Subcutaneous adipose tissue (tissue), 4 donors: ENCODE measurements at places on chromosomes 5 and 9. TPM values are rescaled to one million over a fixed set of nuclear protein-coding genes. Genes with fewer than 3 reads are reported as not detected.

PPIC gene
- total RNA-seq = 29.3 TPM

CDX1 gene
- total RNA-seq = not detected

TAF11L13 gene
- not detected for total RNA-seq

CYSRT1 gene
- total RNA-seq = 0.34 TPM

TAF11L5 gene
- total RNA-seq = not detected

ADGRV1 gene
- not detected for total RNA-seq

GFI1B gene
- not detected for total RNA-seq

PTPRD gene
- total RNA-seq = 5.1 TPM

PCDHB5 gene
- 0.33 TPM for total RNA-seq

OTP gene
- not detected for total RNA-seq

NR4A3 gene
- total RNA-seq = 3.8 TPM

AGXT2 gene
- not detected for total RNA-seq

GRK6 gene
- 22.6 TPM for total RNA-seq

ZNF883 gene
- total RNA-seq = not detected

GAS1 gene
- total RNA-seq = 89.2 TPM

IL31RA gene
- total RNA-seq = not detected

PCDHGB6 gene
- 4.6 TPM for total RNA-seq

RNF183 gene
- total RNA-seq = not detected

SLC34A3 gene
- total RNA-seq = not detected

PCA3 gene
- total RNA-seq = 0.22 TPM

LCN15 gene
- not detected for total RNA-seq

LMX1B gene
- total RNA-seq = 0.51 TPM

TIMD4 gene
- not detected for total RNA-seq

CCDC180 gene
- 9.0 TPM for total RNA-seq

SLC45A2 gene
- not detected for total RNA-seq

TAL2 gene
- not detected for total RNA-seq

TGFBI gene
- total RNA-seq = 189 TPM

PCDHA13 gene
- 1.5 TPM for total RNA-seq

HTR1A gene
- not detected for total RNA-seq

FREM1 gene
- total RNA-seq = 14.5 TPM

ADAMTS19 gene
- total RNA-seq = not detected
